ENCODE measurements at places on chromosomes 6 and 20. TPM values are rescaled to one million over a fixed set of nuclear protein-coding genes. Genes with fewer than 3 reads are reported as not detected.
A peak's percentile ranks its signal among the peaks of the same experiment; 100 is the strongest.

The LINC00237 gene
- total RNA-seq = not detected

The NKX2-2 gene
- not detected for total RNA-seq

The CRIP3 gene
- total RNA-seq = 2.0 TPM

The NNAT gene
- total RNA-seq = 113 TPM

The PPP1R16B gene
- 0.57 TPM for total RNA-seq

GRCh38 chr6:68158256-68158655, 476.8 kb upstream of the ADGRB3 start:
- no peak overlapping the region for H3K4me3 ChIP-seq
- H3K36me3 ChIP-seq = peaks cover 5% of the 10 kb centered on the region
- H3K27ac ChIP-seq = no peak overlapping the region

- H3K4me1 ChIP-seq = no peaks in the 10 kb centered on the region
- no peak for DNase-seq
- H3K4me3 ChIP-seq = no peak overlapping the region
Measured at GRCh38 chr6:69945192-69945591, 78.8 kb downstream of the COL19A1 start.

DNA sequence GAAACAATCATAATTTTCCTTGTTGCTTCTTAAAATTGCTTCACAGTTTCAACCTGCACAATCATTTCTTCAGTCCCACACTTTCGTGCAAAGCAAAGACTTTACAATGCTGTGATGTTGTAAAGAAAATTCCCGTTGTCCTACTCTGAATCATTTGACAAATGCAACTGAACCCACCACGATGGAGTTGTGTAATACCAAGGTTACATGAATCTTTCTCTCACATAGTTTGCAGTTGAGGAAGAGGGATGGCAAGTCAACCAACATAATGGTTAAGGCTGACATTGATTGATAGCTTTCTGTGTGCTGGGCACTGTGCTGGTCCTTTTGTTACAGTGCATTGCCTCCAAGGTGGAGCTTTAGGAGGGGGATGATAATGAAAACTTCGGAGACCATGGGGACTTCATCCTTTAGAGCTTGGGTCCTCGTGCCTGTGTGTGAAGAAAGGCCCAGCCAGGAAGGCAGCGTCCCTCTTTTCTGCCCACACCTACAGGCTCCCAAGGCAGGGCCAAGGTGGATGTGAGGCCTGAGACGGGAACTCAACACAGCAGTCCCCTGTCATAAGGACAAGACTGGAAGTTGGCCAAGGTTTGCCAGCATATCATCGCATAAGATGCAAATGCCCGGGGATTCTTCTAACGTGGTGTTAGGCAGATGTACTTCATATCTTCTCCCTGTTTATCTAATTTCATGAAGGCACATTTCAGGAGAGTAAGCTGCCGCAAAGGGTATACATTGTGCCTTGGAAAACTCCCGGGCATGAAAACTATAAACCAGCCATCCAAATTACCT, 96.9 kb downstream of the LY86 start:
- no peak overlapping the region for H3K27ac ChIP-seq
- peaks cover 41% of the 10 kb centered on the region for H3K4me1 ChIP-seq
- H3K27me3 ChIP-seq = peaks cover 4% of the 10 kb centered on the region
- H3K4me3 ChIP-seq = no peak overlapping the region
- no peaks in the 10 kb centered on the region for H3K36me3 ChIP-seq
- DNase-seq = no peak

DNA sequence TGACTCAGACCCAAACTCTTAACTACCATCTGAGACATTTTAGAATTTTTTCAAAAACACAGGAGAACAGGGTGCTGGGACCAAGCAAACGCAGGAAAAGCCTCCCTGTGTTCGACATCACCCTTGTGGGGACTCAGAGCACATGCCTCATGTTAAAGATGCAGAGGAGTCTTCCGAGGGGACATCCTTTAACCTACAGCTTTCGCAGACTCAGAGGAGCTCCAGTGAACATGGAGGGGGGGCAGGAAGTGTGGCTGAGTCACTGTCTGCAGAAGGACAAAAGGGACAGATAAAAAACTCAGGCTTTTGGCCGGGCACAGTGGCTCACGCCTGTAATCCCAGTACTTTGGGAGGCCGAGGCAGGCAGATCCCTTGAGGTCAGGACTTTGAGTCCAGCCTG, 15.1 kb downstream of the BMP7 start:
- no peak for DNase-seq
- H3K4me1 ChIP-seq = peaks cover 46% of the 10 kb centered on the region
- no peaks in the 10 kb centered on the region for H3K36me3 ChIP-seq
- no peak overlapping the region for H3K27ac ChIP-seq

GRCh38 chr6:43052842-43053544, 658 bp downstream of the CUL7 start:
- H3K27me3 ChIP-seq = no peaks in the 10 kb centered on the region
- peak overlapping the region; percentile 94 for H3K4me3 ChIP-seq
- no peak for DNase-seq
- peak overlapping the region; percentile 98 for H3K27ac ChIP-seq
- H3K4me1 ChIP-seq = peaks cover 34% of the 10 kb centered on the region
- H3K36me3 ChIP-seq = peaks cover 6% of the 10 kb centered on the region

DNA sequence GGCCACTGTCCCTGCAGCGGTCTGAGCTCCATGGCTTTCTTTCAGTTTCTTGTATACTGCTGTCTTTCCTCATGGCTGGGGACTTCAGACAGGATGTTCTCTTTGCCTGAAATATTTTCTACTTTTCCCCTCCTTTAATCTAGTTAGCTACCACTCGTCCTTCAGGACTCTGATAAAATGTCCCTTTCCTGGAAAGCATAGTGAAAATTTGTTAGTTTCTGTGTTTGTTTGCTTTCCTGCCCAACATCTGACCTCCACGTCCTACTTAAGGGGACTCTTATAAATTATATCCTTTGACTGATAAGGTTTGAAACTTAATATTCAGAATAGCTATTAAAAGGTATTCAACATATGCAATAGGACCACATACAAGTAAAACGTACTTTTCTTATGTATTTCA, 48.8 kb upstream of the KLHL31 start:
- no peak overlapping the region for H3K27ac ChIP-seq
- no peaks in the 10 kb centered on the region for H3K4me1 ChIP-seq
- H3K36me3 ChIP-seq = no peaks in the 10 kb centered on the region
- H3K27me3 ChIP-seq = peaks cover 6% of the 10 kb centered on the region
- H3K4me3 ChIP-seq = no peak overlapping the region
- DNase-seq = no peak

DNA sequence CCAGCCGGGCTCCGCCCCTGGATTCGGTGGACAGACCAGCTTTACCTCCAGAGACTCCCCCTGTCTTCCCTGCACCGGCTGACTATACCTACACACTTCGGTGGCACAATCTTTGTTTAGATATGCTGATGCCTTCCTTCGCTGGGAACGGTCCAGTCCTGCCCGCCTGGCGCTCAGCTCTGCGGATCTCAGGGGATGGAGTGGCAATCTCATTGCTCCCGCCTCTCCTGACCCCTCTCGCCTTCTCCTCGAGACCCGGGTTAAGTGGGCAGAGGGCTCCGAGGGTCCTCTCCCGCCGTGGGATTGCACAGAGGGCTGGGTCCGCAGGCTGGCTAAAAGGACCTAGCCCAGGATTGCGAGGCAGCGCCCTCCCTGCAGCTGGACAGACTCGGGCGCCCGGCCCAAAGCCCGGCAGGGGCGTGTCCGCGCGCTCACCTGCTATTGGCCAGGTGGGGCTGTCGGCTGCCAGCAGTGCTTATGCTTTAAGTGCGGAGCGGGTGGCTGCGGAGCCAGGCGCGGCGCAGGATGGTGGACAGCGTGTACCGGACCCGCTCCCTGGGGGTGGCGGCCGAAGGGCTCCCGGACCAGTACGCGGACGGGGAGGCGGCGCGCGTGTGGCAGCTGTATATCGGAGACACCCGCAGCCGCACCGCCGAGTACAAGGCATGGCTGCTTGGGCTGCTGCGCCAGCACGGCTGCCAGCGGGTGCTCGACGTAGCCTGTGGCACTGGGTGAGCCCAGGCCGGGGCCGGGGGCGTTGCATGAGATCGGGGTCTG, at the start of gene GNMT:
Gene GNMT, plus strand, starts transcription at position 512 of the 777 bp plus-strand sequence. Its CDS starts 14 bp downstream, at position 526.
- H3K27me3 ChIP-seq = peaks cover 43% of the 10 kb centered on the region
- H3K36me3 ChIP-seq = peaks cover 2% of the 10 kb centered on the region
- no peak within 1 kb of the TSS for H3K27ac ChIP-seq
- peak within 1 kb of the TSS; percentile 57 for H3K4me3 ChIP-seq

- no peaks in the 10 kb centered on the region for H3K36me3 ChIP-seq
- peaks cover 4% of the 10 kb centered on the region for H3K4me1 ChIP-seq
- no peak for DNase-seq
- no peak overlapping the region for H3K4me3 ChIP-seq
- peaks cover 3% of the 10 kb centered on the region for H3K27me3 ChIP-seq
- no peak overlapping the region for H3K27ac ChIP-seq
Measured at GRCh38 chr6:13866301-13866700, 51.9 kb upstream of the MCUR1 start.

DNA sequence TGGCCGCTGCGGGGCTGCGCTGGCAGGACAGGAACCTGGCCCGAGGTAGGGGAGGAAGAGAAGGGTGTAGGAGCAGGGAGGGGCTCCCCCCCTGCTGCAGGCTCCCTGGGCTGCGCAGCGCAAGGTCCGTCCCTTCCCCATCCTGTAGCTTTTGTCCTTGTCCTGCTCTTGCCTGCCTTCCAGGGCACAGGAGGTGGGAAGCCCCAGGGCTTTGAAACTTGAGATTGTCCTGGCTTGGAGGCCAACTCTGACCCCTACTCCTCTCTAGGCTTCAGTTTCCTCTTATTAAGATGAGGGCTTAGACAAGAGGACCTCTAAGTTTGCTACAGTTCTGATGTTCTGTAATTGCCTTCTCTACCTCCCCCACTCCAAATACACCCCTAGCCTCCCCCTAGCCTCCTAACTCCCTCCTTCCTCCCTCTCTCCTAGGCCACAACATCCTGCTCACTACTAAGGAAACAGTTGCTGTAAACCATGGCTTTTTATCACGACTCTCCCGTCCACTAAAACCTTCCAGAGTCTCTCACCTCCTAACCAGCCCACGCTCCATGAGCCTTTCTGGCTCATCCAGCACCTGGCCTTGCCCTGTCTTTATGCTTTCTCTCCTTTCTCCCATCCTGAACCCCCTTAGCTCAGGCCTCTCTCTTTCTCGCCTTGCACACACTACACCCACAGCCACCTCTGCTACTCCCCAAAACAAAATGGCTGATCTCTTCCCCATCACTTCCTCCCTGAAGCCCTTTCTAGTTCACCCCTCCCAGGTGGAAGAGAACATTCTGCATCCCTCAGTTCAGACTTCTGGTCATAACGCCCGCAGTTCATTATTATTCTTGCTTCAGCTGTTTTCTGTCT, 10.2 kb downstream of the UNC5CL start:
- H3K4me1 ChIP-seq = peaks cover 28% of the 10 kb centered on the region
- no peak for DNase-seq
- H3K27me3 ChIP-seq = no peaks in the 10 kb centered on the region
- H3K4me3 ChIP-seq = peak overlapping the region; percentile 82

- no peaks in the 10 kb centered on the region for H3K4me1 ChIP-seq
- H3K27me3 ChIP-seq = peaks cover 35% of the 10 kb centered on the region
- no peak overlapping the region for H3K4me3 ChIP-seq
- no peak overlapping the region for H3K27ac ChIP-seq
- H3K36me3 ChIP-seq = no peaks in the 10 kb centered on the region
Measured at GRCh38 chr20:35240083-35240810, 13.8 kb downstream of the MMP24 start.

DNA sequence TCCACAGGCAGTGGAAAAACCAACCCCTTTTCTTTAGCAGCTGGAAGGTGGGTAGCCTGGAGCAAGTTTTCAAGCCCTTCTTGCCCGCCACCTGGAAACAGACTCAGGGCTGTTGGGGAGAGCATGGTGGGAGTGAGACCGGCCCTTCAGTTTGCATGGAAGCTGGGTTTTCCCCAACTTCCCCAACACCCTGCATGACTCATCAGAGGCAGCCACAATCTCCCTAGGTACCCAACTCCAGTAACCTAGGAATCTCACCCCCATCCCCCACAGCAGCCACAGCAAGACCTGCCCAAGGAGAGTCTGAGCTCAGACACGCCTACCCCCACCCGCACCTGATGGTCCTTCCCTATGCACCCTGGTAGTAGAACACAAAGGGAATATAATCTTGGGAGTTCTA, 86.3 kb upstream of the IRAK1BP1 start:
- H3K27me3 ChIP-seq = peaks cover 3% of the 10 kb centered on the region
- H3K4me1 ChIP-seq = no peaks in the 10 kb centered on the region
- H3K36me3 ChIP-seq = no peaks in the 10 kb centered on the region
- DNase-seq = no peak
- no peak overlapping the region for H3K27ac ChIP-seq

- DNase-seq = no peak
- peaks cover 12% of the 10 kb centered on the region for H3K4me1 ChIP-seq
- H3K36me3 ChIP-seq = no peaks in the 10 kb centered on the region
Measured at GRCh38 chr20:61732511-61733210, 333.0 kb downstream of the TAF4 start.

- no peak overlapping the region for H3K27ac ChIP-seq
- no peaks in the 10 kb centered on the region for H3K4me1 ChIP-seq
- no peak for DNase-seq
- H3K27me3 ChIP-seq = no peaks in the 10 kb centered on the region
- H3K4me3 ChIP-seq = no peak overlapping the region
Measured at GRCh38 chr6:119541132-119541905, 191.8 kb upstream of the MAN1A1 start.

GRCh38 chr6:106924694-106925523, 49.6 kb downstream of the CD24 start:
- no peaks in the 10 kb centered on the region for H3K36me3 ChIP-seq
- peaks cover 23% of the 10 kb centered on the region for H3K27me3 ChIP-seq
- H3K4me3 ChIP-seq = no peak overlapping the region
- no peak for DNase-seq
- H3K4me1 ChIP-seq = peaks cover 7% of the 10 kb centered on the region

GRCh38 chr6:11722805-11723631, 55.6 kb downstream of the ADTRP start:
- H3K27ac ChIP-seq = no peak overlapping the region
- H3K27me3 ChIP-seq = no peaks in the 10 kb centered on the region
- H3K36me3 ChIP-seq = no peaks in the 10 kb centered on the region
- no peaks in the 10 kb centered on the region for H3K4me1 ChIP-seq
- DNase-seq = no peak

- H3K36me3 ChIP-seq = no peaks in the 10 kb centered on the region
- no peaks in the 10 kb centered on the region for H3K4me1 ChIP-seq
- no peaks in the 10 kb centered on the region for H3K27me3 ChIP-seq
- H3K27ac ChIP-seq = peak overlapping the region; percentile 72
- DNase-seq = no peak
Measured at GRCh38 chr6:40299681-40300080, 287.5 kb downstream of the LRFN2 start.

Measured in neural crest cell (in vitro differentiated cells).